ENCODE measurements at places on chromosomes 6 and 20.

DNA sequence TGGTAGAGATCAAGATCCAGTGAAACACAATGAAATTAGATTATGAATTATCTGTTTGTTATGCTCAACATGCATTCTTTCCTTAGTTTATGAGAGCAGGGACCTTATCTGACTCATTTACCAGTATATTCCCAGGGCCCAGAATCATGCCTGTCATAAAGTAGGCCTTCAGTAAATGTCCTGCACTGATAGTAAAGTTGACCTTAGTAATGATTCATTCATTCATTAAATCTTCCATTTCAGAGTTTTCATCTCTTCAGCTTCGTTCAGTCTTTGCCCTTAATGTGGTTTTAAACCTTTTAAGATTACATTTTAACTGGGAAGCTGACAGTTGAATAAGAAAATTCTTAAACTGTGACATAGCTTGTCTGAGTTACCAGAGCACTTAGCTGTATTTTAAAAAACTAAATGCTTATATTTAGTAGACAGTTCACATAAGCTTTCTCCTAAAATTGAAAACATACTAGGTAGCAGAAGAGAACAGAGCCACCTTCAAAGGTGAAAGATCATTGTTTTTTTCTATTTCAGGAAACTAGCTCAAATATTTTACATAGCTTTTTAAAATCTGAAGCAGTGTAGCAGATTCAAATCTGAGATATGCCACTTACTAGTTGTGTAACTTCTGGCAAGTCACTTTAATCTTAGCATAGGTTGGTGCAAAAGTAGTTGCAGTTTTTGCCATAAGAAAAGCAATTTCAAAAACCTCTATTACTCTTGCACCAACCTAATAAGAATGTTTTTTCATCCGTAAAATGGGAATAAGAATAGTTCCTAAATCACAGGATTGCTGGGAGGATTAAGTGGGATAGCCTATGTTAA, 41.4 kb downstream of the MCM8 start:
- DNase-seq, result no peak

- DNase-seq, result peak; percentile 63
These were observed 163.2 kb upstream of the ZNF337 start for GRCh38 chr20:25859649-25860530.

GRCh38 chr6:2434912-2435311, 189.5 kb upstream of the GMDS start:
- DNase-seq, result no peak

GRCh38 chr20:47036091-47036870, 141.6 kb downstream of the EYA2 start:
- no peak for DNase-seq

DNA sequence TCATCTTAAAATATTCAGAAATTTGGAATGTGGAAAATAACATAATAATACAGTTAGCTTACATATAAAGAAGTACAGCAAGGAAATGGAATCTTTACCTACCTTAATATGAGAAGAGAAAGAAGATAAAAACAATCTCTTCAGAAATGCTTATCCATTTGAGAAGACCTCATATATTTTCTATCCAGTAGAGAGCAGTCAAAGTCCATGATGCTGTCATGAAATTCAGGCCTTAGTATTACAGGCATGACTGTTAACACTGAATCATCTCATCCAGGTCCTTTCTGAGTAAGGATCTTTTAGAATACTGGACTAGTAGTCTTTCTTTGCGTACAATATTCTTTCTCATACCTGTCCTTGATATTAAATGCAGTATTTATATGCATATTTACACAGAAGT, 713.4 kb downstream of the CD109 start:
- DNase-seq, result no peak

DNA sequence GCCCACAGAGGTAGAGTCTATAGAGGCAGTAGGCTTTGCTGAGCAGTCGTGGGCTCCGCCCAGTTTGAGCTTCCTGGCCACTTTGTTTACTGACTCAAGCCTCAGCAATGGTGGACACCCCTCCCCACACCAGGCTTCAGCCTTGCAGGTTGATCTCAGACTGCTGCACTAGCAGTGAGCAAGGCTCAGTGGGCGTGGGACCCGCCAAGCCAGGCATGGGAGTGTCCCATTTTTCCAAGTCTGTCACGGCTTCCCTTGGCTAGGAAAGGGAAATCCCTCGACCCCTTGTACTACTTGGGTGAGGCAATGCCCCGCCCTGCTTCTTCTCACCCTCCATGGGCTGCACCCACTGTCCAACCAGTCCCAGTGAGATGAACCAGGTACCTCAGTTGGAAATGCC, 135.3 kb upstream of the NT5E start:
- DNase-seq, result no peak

DNA sequence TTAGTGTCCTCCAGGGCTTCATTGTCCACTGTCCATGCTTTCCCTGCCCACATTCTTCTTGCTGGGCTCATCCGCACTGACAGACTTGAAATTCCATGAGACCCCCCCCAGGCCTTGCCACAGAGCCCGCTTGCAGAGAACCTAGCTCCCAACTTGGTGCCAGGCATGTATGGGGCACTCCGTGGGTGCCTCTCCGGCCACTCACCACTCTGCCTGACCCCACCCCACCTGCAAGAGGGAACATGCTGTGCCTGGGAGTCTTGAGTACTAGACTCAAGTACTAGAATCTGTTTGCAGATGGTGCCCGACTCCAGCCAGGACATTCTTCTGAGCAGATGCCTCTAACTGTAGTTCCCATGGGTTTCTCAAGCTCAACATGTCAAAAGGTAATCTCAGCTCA, 47.9 kb downstream of the TRERF1 start:
- DNase-seq, result no peak

DNA sequence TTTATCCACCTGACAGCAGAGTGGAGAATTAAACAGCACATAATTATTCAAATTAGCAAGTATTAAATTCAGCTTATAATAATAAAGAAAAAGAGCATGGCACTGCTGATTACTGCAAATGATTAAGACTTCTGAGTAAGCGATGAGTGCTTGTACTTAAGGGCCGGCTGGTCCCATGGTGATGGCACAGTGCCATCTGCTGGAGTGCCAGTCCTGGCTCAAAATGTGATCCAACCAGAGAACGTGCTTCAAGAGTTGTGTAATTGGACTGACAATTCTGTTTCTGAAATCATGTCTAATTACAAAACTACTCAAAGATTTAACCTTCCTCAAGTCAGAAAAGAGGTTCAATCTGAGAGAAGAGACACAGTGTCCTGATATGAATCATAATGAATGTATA, 181.6 kb upstream of the RGS17 start:
- DNase-seq, result no peak

DNA sequence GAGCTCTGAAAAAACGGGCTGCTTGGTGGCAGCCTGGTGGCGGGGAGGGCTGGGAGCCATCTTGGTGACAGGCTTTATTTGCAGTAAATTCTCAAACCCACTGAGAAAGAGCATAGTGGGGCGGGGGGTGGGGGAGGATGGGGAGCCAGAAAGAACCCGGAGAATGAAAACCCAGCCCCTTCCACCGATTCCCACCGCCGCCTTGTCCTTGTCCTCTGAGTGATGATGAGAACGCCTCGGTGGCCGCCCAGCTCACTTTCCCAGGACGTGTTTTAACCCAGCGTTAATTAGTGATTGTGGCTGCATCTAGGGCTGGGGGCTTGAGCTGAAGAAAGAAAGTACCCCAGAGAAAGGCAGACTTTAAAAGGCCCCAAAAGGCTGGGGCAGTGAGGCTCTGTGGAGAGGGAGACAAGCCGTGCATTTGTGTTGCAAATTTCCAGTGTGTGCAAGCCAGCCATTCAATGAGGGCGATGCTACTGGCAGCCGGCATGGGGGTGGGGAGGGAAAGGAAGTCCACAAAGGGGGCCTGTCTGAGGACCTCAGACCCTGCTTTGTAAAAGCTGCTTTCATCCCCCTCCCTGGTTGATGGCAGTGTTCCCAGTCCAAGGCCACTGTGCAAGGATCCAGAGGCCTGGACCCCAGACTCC, 6.2 kb upstream of the GHRH start:
- no peak for DNase-seq

GRCh38 chr6:6202886-6203285, 117.6 kb downstream of the F13A1 start:
- DNase-seq, result no peak

- no peak for DNase-seq
These were observed 13.5 kb upstream of the TBX18 start for GRCh38 chr6:84777888-84778287.

GRCh38 chr6:19752746-19753145, 84.4 kb upstream of the ID4 start:
- DNase-seq, result no peak

GRCh38 chr6:20426177-20427082, 24.8 kb downstream of the E2F3 start:
- no peak for DNase-seq

GRCh38 chr6:153621070-153621469, 418.0 kb upstream of the OPRM1 start:
- no peak for DNase-seq

- DNase-seq, result no peak
These were observed 1143.8 kb upstream of the MAP3K7 start for GRCh38 chr6:91730710-91731109.

DNA sequence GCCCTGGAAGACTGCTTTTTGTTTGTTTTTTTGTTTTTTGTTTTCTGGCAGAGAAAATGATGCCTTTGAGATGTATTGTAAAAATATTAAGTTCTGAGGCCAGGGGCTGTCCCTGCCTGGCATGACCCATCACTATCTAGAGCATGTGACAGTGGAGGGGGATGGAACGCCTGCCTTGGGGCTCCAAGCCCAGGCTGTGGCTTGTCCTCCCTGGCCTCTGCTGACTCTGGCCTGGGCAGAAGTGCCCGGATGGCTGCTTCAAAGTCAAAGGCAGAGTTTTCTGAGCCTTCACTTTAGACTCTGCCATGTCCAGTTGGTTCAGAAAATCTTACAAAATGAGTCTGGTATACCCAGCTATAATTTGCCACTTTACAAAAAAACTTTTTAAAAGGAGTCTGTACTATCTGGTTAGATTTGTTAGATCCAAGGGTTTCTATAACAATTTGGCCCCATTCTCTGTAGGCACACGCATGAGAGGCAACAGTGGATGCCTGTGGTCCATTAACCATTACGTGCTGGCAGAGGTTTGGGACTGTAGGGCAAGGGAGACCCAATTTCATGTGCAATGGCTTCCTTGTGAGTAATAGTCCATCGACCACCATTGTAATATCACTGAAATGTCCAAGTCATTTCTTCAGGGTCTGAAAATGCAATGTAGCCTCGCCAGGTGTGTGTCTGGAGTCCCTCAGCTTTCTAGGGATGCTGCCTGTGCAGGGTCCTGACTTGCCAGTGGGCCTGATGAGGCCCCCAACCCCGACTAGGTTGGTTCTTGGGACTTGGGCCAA, 8.3 kb downstream of the PPP1R3G start:
- DNase-seq, result no peak

DNA sequence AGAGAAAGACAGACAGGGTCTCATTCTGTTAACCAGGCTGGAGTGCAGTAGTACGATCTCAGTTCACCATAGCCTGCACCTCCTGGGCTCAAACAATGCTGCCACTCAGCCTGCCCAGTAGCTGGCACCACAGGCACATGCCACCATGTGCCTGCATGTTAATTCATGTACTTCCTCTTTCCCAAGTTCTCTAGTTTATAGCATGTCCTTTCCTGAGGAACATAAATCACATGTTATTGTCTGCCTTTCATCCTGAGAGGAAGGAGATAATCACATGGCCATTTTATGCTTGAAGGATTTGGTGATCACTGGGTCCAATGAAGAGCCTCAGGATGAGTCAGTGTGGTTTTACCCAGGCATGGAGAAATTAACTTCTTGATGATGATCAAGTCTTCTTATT, 47.9 kb downstream of the COL11A2 start:
- DNase-seq, result no peak

- no peak for DNase-seq
These were observed 33.9 kb downstream of the NTSR1 start for GRCh38 chr20:62742550-62742949.

GRCh38 chr20:64065974-64066343, 3.0 kb downstream of the TCEA2 start:
- DNase-seq, result no peak

GRCh38 chr6:26252077-26252472, 112.9 kb upstream of the BTN3A2 start:
- no peak for DNase-seq

DNA sequence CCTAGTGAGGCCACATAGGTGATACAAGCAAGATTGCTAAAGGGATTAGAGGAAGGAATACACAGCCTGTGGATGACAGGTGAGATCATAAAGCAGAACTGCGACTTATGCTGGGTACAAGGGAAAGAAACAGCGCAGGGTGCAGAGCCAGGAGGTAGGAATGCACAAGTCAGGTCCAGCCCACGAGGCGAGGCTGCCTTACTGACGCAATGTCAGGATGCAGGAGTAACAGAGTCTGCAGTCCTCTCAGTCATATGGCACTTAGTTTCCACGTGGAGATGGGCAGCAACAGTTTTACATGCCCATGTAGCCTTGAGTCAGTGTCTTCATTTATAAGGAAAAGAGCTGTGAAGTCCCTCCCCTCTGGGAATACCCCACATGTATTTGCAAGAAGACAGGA, 210.9 kb downstream of the SYNE1 start:
- DNase-seq, result no peak

DNA sequence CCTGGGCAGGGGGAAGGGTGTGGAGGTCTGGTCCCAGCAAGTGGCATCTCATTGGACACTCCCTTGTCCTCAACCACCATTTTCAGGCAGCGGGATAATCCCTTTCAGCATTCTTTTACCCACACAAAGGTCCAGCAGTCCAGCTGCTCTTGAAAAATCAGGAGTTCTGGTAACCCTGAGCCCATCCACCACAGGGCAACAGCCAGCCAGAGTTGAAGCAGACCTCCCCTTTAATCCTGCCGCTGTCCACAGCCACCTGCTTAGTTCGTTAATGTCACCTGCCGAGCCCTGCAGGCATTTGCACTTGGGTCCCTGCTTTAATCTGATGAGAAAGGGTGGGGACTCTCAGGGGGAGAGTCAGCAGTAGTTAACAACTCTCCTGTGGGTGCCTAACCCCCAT, 11.1 kb downstream of the TMEM74B start:
- no peak for DNase-seq

DNA sequence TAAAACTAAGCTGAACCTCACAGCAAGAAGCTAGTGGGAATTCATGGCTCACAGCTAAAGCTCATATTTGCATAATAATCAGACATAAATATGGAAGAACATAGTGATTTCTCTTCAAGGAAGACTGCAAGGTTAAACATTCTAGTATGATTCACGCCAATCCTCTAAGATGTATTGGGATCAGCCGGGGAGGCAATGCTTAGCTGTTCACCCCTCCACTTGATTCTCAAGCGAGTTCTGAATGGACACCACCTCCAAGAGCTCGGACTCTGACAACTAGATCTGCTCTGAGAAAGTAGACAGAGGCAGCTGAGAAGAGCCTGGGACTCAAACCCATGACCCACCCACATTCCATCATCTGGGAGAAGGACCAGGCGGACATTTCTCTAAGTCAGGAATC, 118.4 kb upstream of the EDN1 start:
- DNase-seq, result no peak
